ENCODE measurements at places on chromosomes 2 and 18. TPM values are rescaled to one million over a fixed set of nuclear protein-coding genes. Genes with fewer than 3 reads are reported as not detected.

GRCh38 chr2:60391230-60391629 is 162.2 kb downstream of the BCL11A start:
- no peak for DNase-seq

- peak; percentile 80 for DNase-seq
Observed at GRCh38 chr18:1147730-1148129, 243.1 kb downstream of the ADCYAP1 start.

DNA sequence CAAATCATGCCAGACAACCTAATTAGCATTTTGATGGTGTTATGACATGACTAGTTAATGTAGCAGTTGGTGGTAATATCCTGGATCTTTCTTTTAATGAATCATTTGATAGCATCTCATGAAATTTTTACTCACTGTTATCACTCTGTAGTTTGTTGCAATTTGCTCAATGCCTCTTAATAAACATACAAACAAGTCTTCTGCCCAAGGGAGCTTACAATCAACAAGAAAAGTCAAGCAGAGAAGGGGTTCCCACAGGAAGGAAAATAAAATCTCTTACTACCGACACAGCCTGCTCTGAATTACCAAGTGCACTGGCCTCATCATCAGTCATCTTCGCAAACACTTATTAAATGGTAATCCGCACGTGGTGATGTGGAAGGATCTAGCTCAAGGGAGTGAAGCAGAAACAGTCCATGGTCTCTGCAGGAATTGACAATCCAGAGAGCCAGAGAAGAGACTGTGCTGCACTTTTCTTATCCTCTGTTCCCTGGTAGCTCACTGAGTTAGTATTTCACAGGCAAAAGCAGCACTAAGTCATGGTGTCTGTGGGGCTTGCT is 263.5 kb downstream of the EPHA4 start:
- no peak for DNase-seq

- peak; percentile 77 for DNase-seq
Observed at GRCh38 chr18:36786686-36787085, 42.1 kb downstream of the TPGS2 start.

DNA sequence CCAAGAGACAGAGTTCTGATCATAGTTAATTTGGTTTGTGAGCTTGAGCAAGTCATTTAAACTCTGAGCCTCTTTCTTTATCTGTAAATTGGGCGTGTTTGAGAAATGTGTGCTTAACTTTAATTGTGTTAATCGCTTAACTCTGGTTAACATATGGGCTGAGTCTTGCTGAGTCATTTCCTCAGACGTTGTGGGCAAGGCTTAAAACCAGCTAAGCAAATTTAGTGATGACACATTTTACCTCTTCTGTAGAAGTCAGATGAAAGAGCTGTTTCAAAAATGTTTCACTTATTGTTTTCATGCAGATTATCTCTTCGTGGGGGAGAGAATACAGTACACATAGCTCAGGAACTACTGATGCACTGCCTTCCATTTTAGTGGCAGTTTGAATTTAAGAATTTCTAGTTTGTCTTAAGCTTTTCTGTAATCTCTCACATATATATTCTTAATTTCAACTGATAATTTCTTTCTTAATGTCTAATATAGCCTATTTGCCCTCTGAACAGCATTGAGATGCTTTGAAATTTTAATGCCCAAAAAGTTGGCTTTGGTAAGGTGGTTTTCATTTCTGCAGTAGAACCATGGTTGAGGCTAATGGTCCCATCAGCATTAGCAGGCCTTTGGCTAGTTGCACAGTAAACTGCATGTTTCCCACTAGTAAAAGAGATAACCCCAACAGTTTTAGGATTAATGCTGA is 34.9 kb downstream of the RAB10 start:
- no peak for DNase-seq

- DNase-seq = no peak
Observed at GRCh38 chr2:129248198-129248597, 731.3 kb upstream of the RAB6C start.

DNA sequence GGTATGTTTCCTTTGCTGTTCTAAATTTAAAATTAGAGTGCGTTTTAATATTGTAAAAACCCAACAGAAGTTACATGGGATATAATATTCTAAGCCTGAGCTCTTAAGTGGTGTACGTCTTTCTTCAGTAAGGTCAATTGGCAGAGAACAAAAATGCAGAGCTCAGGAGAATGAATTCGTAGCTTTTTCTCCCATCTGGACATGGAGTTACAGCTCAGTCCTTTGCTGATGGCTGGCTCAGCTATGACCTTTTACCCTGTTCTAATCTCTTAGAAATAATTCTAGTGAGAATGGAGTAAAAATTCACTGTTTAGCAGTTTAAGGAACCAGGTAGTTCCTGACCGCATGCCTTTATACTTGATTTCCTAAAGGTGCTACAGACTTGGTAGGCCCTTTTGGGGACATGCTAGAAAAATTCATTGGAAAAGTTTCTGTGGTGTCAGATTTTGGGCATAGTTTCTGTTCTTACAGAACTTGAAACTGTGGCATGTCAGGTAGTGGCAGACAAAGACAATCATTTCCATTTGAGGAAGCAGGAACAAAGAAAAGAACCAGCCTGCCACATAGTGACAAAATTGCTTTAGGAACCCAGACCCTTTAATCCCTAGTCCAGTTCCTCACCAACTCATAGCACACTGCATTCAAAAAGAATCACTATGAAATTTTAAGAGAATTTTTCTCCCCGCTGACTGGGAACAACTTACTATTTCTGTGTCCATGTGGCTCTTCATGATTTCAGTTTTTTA is 566.8 kb upstream of the ZNF804A start:
- DNase-seq = no peak

GRCh38 chr2:203948733-203949132 is 12.2 kb downstream of the ICOS start:
- DNase-seq = no peak

GRCh38 chr2:42797281-42797680 is 4.9 kb upstream of the HAAO start:
- no peak for DNase-seq

DNA sequence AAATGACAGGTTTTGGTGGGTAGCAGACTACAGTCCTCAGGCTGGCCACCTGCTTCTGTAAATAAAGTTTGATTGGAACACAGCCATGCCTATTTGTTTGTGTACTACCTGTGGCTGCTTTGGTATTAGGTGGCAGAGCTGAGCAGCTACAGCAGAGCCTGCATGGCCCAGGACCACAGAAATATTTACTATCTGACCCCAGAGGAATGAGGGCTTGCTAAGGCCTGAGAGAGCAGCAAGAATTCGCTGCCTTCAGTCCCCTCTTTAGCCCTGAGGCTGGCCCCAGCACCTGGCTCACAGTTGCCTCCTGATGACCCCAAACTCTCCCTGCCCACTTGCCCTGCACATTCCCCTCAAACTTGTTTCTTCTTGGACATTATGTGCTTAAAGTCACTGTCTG is 32.5 kb downstream of the POLR1A start:
- DNase-seq = no peak

DNA sequence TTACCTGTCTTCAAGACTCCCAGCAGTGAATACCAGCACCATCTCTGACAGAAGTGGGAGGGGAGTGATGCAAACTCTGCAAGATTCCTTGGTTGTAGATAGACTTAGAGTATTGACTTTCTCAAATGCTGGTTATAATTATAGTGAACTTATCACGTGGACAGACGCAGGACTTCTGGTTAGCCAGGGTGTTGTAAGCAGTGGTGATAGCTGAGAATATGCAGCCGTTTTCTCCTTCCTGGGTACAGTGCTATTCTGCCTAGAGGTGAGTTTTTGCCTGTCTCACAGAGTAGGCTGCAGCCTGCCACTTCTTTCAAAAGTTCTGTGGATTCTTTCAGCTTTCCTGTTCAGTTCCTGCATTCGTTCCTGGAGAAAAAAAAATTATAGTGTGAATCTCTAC is 733 bp upstream of the CXCR2 start:
- no peak for DNase-seq

DNA sequence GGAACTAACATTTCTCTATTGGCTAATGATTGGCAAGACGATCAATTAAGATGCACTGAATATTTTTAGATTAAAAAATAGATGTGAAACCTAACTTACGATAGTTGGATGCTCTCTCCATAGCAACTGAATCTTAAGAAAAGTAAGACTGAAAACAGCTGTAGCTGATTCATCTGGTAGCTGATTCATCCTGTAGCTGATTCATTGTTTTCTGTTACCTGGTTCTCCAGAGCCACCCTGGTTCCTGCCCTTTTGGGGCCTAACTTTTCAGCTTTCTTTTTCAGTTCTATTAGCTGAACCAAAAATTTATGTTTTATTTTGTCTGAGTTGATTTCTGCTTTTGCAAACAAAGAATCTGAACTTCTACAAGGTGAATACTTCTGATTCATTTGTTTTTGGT is 22.7 kb upstream of the SPR start:
- DNase-seq = no peak

- no peak for DNase-seq
Observed at GRCh38 chr2:10257036-10257435, 45.7 kb upstream of the HPCAL1 start.

- DNase-seq = no peak
Observed at GRCh38 chr2:65647249-65647842, 214.9 kb upstream of the SPRED2 start.

DNA sequence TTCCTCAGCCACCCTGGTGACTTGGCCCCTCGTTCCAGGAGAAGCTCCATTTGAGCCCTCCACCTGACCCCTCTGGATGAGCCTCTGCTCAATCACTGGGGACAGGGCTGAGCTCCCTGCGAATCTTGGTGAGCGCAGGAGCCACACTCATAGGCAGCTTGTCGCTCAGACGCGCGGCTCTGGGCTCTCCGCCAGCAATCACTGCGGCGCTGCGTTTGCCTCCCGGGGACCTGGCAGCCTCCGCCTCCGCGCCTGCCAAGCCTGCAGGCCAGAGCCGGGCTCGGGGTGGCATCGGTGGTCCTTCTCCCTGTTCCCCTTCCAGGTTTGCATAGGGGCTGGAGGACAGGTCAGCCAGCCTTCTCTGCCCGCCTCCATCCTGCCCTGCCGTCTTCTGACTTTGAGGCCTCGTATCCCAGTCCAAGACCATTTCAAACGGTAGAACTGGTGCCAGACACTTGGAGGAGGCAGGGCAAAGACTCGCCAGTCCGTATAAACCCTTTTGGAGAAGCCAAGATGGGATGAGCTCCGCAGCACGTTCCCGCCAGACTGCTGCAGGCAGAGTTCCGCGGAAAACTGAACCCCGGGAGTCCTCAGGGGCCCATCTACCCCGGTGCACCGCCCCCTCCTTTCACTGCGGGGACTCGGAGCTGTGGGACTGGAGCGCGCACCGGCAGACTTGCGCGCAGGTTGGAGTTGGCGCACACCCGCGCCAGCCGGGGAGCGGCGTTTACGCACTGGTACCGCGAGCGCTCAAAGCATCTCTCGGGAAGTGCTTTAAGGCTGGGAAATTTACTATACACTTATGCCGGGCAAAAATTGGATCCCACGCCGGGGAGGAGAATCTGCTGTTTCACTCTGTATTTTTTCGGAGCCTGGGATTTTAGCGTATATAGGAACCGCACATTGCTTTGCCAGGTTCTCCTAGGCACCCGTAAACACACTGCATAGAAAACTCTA is 1.1 kb upstream of the TACR1 start:
- no peak for DNase-seq

GRCh38 chr2:46365913-46366667 is 68.9 kb downstream of the EPAS1 start:
- DNase-seq = no peak

DNA sequence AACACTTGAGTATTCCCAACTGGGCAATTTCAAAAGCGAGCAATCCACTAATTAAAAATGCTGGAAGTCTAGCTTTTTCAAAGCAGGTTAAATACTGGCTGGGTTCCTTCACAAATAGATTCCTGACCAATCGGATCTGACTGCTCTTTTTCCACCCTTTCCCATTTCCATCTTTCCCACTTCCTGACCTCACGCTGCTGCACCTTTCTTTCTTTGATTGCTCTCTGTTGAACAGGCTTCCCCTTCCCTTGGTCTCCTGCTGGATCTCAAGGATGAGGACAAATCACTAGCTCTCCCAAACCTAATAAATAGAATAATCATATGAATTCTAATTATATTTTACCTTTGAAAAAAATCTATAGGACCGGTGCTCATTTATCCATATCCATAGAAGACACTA is 121.2 kb downstream of the TCF4 start:
- DNase-seq = no peak

DNA sequence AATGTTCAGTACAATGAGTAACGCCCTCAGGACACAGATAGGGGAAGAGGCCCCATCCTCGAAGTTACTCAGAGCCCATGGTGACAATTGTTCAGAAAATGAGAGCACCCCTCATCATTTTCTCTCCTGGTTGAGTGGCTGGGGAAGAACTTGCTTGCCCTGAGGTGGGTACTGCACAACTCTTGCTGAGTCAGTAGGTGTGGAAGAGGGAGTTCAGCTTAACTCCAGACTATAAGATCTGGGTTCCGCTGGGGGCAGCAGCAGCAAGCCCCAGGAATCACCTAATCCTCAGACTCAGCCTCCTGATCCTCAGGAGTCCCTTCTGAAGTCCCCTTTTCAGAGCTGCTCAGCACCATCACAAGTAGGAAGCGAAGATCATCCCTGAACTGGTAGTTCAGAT is 123.7 kb downstream of the PIEZO2 start:
- DNase-seq = no peak

- DNase-seq = no peak
Observed at GRCh38 chr2:53668624-53669026, 99.0 kb upstream of the CHAC2 start.

GRCh38 chr2:10073706-10074105 is 6.5 kb downstream of the CYS1 start:
- no peak for DNase-seq

- no peak for DNase-seq
Observed at GRCh38 chr2:149098701-149099100, 60.2 kb downstream of the LYPD6B start.

DNA sequence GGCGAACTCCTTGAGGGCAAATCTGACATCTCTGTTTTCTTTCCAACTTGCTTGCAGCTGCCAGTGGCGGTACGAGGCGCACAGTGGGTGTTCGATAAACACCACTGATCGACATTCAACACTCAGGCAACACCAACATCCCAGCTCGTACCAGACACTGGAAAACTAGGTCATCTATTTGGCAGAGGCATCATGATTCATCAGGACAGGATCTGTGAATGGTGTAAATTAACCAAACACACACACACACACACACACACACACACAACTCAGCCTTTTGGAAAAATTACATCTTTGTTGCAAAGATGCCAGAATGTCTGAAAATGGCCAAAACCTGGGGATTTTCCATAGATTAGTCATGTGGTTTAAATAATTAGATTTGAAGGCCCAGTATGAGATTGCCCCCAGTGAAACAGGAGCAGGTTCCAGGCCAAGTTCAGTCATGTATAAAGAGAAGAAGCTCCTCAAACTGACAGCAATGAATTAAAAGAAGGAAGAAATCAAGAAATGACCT is 150.5 kb upstream of the NCKAP5 start:
- DNase-seq = peak; percentile 19

- no peak for DNase-seq
Observed at GRCh38 chr18:32669549-32670165, 103.2 kb downstream of the KLHL14 start.

DNA sequence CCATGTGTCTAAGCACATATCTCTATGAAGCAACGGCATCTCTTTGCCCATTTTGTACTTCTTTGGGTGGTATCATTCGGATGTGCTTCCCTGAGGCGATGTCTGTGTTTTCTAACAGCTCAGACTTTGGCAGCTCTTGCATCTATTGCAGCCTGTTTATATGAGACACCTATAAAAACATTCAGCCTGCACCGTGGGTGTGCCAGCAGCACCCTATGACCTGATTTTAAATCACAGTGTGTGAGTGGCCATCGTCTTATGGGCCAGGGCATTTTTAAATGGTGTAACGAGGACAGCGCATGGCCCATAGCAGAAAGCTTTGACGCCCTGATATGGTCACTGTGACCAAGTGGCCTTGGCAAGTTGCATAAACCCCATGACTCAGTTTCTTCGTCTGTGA is 12.9 kb downstream of the NPAS2 start:
- DNase-seq = no peak

Gene DTNA
- 14.4 TPM for total RNA-seq

Gene SLC19A3
- 46.9 TPM for total RNA-seq

Gene CFC1
- total RNA-seq = not detected

Gene C1D
- total RNA-seq = 49.8 TPM
